NCI-H460 (cell line): ENCODE measurements at places on chromosomes 5 and 9.
A peak's percentile ranks its signal among the peaks of the same experiment; 100 is the strongest.

DNA sequence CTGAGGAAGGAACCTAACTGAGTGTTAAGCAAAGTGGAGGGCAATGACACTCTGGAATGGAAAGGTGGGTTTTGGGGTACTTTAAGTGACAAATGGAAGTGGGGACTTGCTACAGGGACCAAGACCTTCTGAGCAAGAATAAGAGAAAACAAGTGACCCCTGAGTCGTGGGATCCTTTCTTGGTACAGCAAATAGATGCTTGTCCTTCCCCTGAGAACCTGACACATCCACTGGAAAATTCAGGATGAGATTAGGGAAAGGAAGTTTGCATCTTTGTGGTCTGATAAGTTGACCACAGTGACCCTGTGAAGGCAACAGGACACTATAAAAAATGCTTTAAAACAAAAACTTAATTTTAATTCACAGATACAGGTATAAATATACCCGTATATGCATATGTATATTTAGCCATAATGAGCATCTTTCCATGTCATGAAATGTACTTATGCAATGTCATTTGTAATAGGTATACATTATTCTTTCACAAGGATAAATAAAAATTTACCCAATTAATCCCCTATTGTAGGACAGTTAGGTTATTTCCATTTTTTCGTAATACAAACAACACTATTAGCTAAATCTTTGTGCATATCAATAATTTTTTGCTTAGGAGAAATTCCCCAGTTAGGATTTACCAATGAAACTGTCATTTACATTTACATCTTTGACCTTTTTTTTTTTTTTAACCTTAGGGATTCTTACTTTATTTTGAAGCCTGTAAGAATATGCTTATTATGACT lies 2.0 kb upstream of the IRF1 start:
- no peak for DNase-seq

GRCh38 chr5:60541980-60542379 lies 158.0 kb downstream of the DEPDC1B start:
- DNase-seq = peak; percentile 82

GRCh38 chr9:77827104-77827784 lies 179.1 kb upstream of the GNA14 start:
- DNase-seq = no peak

GRCh38 chr9:76223749-76224340 lies 170.4 kb downstream of the RFK start:
- no peak for DNase-seq

- DNase-seq = no peak
These were observed 268.5 kb downstream of the ENC1 start for GRCh38 chr5:74372051-74372450.

GRCh38 chr9:72917892-72918509 lies 34.9 kb downstream of the ALDH1A1 start:
- DNase-seq = no peak

DNA sequence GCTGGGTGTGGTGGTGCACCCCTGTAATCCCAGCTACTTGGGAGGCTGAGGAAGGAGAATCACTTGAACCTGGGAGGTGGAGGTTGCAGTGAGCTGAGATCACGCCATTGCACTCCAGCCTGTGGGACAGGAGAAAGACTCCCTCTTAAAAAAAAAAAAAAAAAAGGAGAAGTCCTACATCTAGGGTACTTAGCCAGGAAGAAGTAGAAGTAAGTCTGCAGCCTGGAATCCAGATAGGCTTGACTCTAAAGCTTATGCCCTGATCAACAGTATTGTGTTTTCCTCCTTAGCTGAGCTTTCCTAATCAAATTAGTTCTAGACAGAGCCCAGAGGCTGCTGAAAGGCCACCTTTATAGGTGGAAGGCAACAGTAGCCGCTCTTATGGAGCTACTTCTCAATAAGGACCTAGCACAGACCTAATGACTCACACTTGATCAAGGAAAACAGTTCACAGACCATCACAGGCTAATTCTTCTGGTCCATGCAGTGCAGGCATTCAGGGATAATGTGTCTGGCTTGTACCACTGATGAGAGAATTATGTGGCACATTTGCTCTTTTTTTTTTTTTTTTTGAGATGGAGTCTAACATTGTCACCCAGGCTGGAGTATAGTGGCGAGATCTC lies 105.5 kb upstream of the KLF4 start:
- no peak for DNase-seq
